Umbilical cord (tissue), 2 donors: ENCODE measurements at places on chromosomes 1 and 21.

DNA sequence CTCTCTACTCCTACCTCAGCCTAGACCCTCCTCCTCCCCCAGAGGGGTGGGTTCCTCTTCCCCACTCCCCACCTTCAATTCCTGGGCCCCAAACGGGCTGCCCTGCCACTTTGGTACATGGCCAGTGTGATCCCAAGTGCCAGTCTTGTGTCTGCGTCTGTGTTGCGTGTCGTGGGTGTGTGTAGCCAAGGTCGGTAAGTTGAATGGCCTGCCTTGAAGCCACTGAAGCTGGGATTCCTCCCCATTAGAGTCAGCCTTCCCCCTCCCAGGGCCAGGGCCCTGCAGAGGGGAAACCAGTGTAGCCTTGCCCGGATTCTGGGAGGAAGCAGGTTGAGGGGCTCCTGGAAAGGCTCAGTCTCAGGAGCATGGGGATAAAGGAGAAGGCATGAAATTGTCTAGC, 21.6 kb upstream of the VPS13D start:
- no peak for DNase-seq

DNA sequence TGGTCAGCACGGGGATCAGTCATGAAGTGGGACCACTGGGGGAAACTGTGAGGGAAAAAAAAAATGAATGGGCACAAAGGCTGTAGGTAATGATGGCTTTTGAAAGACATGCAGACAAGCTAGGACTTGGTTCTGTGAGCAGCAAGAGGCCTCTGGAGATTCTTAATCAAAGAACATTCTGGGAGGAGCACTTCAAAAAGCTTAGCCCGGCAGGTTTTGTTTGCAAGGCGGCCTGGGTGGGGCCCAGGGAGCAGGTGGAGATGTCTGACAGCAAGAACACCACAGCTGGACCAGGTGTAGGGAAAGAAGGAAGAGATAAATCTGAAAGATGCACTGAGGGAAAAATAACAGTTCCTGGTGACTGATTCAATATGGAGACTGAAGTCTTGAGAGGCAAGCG, 6.0 kb downstream of the TEX35 start:
- DNase-seq, result peak; percentile 44

GRCh38 chr1:155324717-155325602, 4.3 kb downstream of the RUSC1 start:
- DNase-seq, result peak; percentile 61

GRCh38 chr1:36982709-36983108, 51.6 kb downstream of the GRIK3 start:
- DNase-seq, result no peak

GRCh38 chr21:42531771-42532170, 18.1 kb downstream of the SLC37A1 start:
- no peak for DNase-seq

- no peak for DNase-seq
These were observed 33.6 kb downstream of the CLDN14 start for GRCh38 chr21:36446301-36446700.

DNA sequence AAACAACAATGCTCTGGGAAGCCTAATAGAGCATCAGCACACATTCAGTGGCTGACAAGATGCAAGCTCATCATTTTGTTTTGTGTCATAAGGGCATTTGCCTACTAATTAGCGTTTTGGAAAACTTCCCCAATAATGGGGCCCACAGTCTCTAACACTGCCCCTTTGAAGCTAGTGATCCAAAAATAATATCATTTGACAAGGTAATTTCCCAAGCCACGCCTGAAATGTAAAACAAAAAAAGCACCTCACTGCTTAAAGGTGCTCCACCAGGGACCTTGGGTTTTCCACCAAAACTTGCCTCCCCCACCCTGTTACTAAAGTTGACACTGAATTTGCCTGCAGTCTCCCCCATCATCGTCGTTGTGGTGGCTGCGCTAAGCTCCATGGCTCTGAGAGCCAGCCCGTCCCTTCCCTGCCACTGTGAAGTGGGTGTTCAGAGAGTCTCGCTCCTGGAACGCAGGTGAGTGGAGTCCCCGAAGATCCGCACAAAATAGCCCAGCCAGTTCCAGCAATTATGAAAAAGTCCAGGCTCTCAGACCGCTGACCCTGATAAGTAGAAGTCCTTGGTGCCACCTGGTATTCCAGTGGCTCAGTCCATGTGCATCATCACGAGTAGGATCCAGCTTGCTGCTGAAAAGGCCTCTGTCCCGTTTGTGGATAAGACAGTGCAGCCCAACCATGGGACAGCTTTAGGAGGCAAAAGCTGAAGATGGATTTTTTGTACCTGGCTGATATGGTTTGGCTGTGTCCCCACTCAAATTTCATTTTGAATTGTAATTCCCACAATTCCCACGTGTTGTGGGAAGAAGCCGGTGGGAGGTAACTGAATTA, 52.2 kb downstream of the RAB3GAP2 start:
- DNase-seq, result no peak
